ENCODE measurements at places on chromosomes 6 and 20.
A peak's percentile ranks its signal among the peaks of the same experiment; 100 is the strongest.

- no peak for DNase-seq
Measured at GRCh38 chr6:128161839-128162238, 261.0 kb upstream of the THEMIS start.

GRCh38 chr20:64065974-64066343 is 3.0 kb downstream of the TCEA2 start:
- DNase-seq, result no peak

DNA sequence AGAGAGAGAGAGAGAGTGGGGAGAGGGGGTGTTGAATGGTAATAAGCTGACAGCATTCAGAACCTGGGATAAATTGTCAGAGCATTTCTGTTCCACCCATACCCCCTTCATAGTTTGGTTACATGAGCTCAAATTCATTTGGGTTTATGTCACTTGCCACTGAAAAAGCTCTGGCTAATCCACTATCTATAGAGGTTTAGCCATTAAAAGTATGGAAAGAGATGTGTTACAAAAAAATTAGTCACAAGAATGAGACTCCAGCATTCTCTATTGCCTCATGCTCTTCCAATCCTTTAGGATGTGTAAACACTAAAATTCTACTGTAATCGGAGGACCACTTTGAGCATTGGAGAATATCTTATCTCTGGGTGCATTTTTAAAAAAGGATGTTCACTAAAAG is 297.6 kb upstream of the TCF21 start:
- DNase-seq, result no peak

DNA sequence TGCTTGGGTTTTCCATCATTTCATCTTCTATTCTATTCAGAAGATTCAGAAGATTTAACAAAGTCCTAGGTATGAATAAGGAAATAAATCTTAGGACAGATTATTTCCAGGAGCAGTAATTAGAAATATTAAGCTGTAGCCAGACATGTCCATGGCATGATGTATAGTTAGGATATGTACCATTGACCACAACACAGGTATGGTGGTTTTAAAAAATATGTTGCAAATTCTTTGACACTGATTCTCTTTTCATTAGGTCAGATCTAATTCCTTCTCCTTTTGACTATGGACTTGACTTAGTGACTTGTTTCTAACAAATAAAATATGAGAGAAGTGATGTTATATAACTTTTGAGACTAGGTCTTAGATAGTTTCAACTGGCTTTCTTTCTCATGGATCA is 23.5 kb upstream of the PDE7B start:
- DNase-seq, result no peak

DNA sequence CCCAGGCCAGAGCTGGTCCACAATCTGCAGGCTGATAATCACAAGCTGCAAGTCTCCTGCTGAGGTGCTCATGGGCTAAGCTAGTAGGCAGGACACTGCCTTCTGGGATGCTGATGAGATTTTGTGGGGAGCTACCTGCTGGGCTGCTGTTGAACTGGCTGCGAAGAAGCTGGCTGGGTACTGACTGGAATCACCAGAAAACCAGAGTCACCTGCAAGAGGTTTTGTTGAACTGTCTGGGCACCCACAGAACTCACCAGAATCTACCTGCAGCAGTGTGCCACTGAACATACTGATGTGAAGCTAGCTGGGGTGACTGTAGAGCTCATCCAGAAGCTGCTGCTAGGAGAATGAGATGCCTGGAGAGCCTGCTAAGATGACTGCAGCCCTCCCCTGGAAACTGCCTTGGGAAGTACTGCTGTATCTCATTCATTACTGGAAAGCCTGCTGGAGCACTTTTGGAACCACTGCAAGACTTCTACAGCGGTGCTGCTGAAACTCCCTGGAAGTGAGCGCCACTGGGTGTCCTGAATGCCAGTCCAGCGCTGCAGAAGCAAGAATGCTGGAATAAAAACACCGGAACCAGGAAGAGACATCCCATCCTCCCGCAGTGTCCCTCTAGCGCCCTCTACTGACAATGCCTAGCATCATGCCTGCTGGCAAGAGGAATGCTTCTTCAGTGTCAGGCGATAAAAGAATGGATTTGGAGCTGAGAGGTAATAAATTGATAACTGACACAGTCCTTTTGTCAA is 64.9 kb upstream of the ARHGAP18 start:
- DNase-seq, result peak; percentile 33

DNA sequence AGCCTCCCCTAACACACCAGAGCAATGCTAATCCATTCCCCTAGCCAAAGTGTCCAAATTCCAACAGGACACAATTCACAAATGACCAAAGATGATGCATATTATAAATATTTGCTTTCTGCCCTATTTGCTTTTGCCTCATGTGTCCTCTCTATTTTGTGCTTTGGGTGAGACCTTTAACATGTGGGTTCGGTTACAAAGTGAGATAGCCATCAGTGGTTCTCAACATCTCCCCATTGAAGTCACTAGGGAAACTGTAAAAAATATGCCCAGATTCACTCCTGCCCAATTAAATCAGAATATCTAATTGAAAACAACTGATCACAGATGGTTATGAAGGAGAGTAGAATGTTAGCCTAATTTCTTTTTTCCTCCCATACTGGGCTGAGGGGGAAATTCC is 159.2 kb downstream of the MTFR2 start:
- DNase-seq, result no peak

DNA sequence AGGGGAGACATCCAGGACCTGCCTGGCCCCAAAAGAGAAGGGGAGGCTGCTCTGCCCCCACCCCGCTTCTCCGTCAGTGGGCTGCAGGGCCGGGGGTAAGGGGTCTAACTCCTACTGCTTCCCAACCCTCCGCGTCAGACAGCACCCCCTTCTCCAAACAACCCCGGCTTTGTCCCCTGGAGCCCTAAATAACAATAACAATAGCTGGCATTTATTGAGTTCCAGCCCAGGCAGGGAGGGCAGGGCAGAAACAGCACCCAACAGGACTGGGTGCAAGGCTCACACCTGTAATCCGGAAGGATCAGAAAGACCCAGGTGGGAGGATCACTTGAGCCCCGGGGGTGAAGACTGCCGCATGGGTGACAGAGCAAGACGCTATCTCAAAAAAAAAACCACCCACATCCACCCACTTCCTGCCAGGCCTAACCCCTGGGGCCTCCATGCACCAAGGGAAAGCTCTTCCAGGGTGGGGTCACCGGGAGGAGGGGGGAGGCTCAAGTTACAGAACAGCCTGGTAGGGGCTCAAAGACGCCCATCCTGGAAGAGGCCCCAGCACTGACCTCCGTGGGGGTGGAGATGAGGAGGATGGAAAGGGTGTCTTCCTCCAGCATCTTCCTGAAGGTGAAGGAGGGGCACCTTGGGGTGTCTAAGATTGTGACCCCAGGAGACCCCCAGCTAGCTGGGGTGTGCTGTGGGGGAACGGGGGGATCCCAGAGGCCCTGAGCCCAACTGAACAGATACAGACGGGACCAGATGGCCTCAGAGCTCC is 1.3 kb upstream of the FNDC11 start:
- no peak for DNase-seq

DNA sequence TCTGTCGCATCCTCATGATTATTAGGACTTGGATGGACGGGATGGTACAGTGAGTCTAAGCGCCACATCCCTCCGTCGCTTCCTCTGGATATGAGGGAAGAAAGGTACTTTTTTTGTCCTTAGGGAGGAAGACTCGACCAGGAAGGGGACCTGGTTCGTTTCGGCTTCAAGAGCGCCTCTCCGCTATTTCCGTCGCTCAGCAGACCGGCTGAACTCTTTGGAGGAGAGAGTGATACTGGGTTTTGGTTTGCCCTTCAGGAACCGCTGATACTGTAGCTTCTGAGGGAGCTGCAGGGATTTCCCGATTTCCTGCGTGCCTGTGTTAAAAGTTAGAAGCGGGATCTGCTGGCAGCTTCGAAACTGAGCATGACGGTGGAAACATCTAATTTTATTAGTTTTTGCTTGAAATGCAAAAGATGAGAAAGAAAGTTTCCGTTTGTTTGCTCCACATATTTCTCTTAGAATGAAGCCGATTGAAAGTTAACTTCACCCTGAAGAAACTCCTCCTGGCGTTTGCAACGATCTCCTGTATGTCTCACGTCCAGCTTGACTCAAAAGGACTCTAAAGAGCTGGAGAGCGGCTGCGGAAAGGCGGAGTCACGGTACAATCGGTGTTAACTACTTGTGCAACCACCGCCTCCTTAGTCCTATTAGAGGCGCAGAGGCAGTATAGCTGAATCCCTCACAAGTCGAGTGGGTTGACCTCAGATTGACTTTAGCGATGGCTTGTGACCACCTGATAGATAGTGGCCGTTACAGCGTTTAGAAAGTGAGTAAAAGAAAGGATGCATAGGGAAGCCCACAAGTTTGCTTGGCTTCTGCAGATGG is 129.4 kb downstream of the TRIM27 start:
- no peak for DNase-seq

- no peak for DNase-seq
Measured at GRCh38 chr6:43215066-43215465, 14.2 kb downstream of the DNPH1 start.

GRCh38 chr6:14121936-14122344 is 4.4 kb downstream of the CD83 start:
- DNase-seq, result no peak
